Amygdala (tissue), 56 donors: ENCODE measurements at places on chromosomes 2 and 18.

DNA sequence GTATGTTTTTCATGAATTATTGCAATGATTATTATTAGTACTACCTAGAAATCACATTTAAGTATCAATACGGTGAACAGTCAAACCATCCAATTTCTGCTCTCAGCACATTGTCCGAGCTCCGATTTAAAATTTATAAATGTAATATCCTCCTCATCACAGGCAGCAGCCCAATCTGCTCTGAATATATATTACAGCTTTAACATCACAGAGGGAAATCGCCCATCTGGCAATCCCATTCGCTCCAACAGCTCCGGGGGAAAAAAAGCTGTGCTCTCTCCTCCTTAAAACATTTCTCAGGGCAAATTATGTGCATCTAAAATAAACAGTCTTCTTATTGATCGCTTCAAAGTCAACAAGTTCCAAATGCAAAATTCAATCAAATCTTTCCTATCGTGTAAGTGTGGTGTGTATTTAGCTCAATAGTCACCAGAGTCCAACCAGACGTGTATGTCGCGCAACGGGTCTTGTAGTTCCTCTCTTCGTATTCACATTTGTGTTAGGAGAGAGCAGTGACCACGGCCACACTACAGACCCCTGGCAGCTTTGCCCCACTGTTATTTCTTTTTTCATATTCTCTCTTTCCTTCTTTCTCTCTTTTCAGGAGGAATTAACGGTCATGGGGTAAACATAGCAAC, 2.4 kb downstream of the FIGN start:
- no peak for DNase-seq

GRCh38 chr2:97658691-97659157, 5.1 kb downstream of the ACTR1B start:
- DNase-seq: no peak

DNA sequence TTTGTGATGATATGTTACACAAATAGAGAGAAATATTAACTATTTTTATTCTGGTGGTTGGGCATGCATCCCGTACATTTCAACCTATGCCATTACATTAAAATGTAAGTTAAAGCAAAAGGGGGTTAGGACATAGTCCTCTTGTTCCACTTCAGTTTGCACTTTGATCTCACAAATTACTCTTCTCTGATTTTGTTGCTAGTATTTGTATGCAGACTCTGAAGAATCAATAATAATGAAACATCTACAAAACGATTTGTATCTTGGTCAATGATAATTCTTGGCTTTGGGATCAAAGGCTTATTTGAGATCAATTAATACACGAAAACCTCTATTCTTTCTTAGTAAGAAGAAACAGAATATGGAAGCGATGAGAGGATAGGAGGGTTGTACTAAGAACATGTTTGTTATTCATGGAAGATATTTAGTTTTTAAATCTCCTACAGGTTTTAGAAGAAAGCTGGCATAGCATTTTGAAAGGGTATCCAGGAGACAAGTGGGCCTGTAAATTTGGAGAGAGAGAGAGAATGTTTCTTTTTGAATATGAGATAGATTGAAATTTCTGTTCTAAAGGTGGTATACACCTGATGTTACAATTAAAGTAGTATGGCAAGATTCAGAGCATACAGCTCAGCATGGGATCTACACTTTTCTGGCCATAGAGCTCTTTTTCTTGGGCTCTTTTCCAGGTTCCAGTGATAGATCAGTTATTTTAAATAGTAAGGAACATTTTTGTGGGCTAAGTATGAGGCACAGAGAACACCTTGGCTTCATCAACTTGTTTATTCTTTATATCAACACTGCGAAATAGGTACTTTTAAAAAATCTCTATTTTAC, 347.9 kb downstream of the PTPRM start:
- DNase-seq: no peak

DNA sequence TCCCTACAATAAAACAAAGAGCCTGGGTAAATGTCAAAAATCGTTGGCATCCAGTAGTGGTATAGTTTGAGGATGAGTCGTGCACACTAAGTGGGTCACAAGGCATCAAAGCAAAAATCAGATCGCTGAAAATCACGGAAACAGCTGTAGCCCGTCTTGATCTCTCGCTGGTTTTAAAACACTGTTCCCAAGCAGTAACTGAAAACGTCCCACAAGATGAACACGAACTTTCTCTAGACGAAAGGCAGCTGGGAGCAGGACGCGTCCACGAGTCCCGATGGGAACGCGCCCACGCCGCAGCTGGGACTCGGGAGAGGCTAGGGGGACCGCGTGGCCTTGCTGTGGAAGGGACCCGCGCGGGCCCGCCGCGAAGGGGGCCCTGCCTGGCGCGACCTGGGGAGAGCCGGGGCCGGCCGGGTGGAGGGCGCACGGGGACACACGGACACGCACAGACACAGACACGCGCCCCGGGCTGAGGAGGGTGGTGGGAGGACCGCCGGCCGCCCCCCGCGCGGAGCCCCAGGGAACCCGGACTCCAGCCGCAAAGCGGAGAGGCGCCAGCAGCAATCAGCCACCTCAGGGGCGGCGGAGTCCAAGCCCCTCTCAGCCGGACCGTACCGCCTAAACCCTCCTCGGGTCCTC, 651 bp downstream of the STK17B start:
- DNase-seq: no peak

DNA sequence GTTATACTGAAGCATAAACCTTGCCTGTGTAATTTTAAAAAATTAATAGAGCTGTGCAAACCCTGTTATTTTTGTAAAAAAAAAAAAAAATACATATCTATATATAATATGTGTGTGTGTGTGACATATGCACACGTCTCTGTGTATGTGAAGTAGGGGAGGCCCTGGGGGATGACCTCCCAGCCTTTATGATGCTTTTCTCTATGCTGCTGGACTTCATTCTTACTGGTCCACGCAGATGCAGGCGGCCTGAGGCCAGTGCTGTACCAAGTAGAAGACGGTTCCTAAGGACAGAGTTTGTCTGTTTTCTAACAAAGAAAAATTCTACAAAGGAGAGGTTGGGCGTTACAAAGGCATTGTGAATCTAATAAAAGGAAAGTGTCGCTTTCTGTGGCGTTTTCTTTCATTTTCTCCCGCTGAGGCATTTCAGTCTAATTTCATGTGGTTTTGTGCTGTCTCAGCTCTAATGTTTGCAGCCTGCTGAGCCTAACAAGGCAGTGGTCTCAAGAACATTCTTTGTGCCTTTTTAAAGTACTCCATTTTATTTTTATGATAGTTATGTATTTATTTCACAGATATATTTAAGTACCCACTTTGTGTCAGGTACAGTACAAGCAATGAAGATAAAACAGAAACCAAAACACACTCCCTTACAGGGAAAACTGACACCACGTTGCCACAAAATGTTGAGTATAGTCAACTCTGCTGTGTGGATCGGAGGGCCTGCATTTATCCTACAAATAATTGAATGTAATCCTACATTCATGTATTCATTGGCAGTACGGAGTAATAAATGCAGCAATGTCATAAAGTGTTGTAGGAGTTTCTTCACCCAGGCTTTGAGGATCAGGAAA, 118.0 kb downstream of the RAB3GAP1 start:
- DNase-seq: no peak

GRCh38 chr2:42846026-42846425, 53.6 kb upstream of the HAAO start:
- DNase-seq: no peak

GRCh38 chr2:20728114-20728758, 61.3 kb downstream of the GDF7 start:
- no peak for DNase-seq

- DNase-seq: no peak
Observed at GRCh38 chr2:55033076-55033742, 17.0 kb downstream of the RTN4 start.

- no peak for DNase-seq
Observed at GRCh38 chr2:52365946-52366345, 1334.0 kb upstream of the NRXN1 start.

DNA sequence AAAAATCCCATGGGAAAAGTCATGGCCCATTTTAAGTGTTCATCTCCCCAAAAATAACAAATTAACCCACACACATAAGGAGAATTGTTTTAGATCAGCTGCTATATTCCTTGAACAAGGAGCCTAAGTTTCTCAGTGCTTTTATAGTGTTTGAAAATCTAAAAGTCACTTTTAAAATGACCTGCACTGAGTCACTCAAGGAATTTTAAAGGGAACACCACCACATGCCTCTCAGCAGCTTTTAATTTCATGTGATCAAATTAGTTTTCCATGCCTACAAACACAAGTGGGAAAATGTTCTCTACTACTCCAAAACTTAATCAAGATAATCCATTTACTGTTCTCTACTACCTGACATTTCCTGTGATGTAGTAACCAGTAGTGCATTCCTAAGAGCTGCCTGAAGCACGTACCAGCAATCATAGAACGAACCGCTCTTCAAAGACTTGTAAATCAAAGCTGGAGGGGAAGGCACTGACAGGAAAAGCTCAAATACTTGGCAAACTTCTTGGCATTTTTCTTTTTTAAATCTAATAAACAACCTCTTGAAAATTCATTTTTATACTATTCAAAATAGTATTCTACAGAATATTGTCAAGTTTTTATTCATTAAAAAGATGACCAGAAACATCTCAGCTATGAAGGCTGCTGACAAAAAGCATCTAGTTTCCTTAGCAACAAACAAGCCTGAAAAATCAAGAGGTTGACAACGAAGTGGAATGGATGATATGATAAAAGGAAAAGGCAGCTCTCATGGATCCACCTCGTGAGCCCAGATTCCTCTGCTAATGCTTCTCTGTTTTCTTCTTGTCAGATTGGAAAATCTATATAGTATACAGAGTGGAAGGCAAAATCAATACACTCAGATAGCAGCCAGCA, 37.2 kb downstream of the LRPPRC start:
- DNase-seq: no peak

DNA sequence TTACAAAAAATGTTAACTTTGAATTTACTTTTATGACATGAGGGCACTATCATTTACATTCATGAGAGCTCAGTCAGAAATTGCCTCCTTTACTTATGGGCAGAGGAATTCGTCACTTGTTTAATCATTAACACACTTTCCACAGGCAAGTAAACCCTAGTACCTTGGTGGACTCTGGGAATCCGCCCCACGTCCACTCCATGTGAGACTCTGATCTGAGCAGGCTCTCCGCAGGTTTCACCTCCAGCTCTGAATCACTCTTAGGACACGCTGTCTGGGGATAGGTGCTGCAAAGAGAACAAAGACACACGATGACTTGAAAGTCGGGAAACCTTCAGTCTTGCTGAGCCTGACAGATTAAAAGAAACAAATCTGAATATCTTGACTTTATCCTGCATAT, 73.6 kb downstream of the LPIN2 start:
- DNase-seq: no peak

DNA sequence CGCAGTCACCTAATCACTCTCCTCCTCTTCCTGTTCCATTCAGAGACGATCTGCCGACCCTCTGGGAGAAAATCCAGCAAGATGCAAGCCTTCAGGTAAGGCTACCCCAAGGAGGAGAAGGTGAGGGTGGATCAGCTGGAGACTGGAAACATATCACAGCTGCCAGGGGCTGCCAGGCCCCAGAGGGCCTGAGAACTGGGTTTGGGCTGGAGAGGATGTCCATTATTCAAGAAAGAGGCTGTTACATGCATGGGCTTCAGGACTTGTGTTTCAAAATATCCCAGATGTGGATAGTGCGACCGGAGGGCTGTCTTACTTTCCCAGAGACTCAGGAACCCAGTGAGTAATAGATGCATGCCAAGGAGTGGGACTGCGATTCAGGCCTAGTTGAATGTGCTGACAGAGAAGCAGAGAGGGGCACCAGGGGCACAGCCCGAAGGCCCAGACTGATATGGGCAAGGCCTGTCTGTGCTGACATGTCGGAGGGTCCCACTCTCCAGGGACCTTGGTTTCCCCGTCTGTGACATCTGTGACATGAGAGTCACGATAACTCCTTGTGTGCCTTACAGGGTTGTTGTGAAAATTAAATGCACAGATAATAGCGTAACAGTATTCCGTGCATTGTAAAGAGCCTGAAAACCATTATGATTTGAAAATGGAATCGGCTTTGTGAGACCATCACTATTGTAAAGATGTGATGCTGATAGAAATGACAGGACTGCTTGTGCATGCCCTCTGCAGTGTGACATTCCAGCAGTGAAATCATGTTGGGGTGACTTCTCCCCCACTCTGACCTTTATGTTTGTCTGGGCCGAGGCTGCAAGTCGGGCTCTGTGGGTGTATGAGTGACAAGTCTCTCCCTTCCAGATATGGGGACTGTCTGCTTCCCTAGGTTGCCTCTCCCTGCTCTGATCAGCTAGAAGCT, 510 bp downstream of the IL1RN start:
- no peak for DNase-seq

DNA sequence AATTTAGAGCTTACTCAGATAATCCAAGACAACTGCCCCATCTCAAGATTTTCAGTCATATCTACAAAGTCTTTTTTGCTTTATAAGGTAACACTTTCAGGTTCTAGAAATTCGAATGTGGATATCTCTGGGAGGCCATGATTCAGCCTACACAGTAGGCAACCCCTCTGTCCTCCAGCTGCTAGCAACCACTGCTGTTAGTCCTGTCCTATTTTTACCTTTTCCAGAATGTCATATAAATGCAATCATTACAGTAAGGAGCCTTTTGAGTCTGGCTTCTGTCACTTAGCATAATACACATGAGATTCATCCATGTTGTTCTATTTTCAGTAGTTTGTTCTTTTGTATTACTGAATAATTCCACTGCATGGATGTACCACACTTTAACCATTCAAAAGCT, 28.5 kb upstream of the MARCHF7 start:
- DNase-seq: no peak

DNA sequence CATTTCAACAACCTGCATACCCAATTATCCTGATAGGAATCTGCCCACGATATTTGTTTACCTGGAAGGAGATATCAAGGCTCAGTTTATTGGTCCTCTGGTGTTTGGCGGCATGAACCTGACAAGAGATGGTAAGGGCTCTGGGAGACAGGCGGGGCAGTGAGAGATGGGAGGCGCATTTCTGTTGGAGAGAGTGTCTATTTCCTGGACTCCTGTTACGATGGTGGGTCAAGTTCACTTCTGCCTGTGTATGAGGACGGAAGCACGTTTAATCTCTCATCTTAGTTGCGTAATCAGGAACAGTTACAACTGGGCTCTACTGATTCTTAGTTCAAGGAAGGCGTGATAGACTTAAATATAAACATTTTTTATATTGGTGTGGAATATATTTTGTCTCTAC, 8.9 kb downstream of the PDCL3 start:
- DNase-seq: no peak

DNA sequence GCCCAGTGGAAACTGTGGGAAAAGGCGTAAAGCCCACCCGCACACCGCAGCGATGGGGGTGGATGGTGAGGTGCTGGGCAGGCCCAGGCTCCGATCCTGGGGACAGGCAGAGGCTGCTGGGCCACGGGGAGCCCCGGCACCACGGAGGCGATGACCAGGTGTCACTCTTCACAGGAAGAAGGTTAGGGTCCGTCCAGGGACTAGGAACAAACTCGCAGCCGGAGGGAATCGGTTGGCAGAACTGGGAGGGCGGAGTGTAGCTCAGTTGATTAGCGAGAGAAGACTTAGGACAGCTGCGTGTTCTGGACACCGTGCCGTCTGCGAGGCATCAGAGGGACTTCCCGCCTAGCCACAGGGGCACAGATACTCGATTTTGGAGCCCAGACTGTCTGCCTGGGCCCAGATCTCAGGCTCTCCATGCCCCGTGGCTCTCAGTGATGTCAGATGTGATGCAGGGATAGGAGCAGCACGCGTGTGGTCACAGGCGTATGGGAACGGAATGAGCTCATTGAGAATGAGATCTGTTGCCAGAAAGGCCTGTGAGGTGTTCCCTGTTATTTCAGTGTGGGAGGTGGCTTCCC, 16.1 kb upstream of the ALLC start:
- no peak for DNase-seq

GRCh38 chr18:41390309-41390708, 564.7 kb upstream of the PIK3C3 start:
- DNase-seq: no peak
